ENCODE measurements at places on chromosomes 4 and X.

DNA sequence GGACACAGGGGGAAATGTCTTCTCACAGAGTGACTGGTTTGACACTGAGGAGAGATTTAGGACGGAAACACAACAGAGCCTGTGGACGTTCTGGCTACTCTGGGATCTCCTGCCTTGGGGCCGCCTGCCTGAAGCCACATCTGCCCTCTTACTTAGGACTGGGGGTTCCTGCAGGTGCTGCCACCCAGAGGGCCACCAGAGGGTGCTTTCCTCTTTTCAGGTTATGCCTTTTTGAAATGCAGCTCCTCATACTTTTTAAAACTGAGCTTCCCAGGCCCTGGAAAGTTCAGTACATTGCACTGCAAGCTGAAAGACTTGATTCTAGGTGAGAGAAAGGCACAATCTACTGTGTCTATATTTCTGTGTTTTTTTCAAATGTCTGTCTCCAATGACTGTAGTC lies 92.2 kb upstream of the PGRMC2 start:
- DNase-seq = no peak

GRCh38 chrX:23854945-23855344 lies 52.8 kb downstream of the APOO start:
- DNase-seq = no peak

GRCh38 chr4:155491336-155492120 lies 114.8 kb upstream of the MAP9 start:
- DNase-seq = no peak

- DNase-seq = no peak
Measured at GRCh38 chrX:44088510-44089144, 115.4 kb upstream of the NDP start.

DNA sequence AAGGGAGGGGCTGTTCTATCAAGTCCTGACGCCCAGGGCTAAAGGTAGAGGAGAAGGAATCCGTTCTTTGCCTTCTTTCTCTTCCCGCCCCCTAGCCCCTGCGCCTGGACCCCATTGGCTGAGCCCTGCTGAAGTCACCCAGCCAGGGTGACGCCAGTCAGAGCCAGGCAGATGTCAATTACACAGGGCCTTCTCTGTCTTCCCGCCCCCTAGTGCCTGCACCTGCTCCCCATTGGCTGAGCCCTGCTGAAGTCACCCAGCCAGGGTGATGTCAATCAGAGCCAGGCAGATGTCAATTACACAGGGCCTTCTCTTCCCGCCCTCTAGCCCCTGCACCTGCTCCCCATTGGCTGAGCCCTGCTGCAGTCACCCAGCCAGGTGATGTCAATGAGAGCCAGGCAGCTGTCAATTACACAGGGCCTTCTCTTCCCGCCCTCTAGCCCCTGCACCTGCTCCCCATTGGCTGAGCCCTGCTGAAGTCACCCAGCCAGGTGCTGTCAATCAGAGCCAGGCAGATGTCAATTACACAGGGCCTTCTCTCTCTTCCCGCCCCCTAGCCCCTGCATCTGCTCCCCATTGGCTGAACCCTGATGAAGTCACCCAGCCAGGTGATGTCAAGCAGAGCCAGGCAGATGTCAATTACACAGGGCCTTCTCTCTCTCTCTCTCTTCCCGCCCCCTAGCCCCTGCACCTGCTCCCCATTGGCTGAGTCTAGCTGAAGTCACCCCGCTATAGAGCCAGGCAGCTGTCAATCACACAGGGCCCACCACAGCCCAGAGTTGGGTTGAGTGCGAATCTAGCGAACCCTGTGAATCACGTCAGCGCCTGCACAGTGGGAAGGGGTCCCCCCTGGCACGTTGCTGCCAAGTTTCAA lies 46.4 kb downstream of the ASMT start:
- DNase-seq = peak; percentile 34

DNA sequence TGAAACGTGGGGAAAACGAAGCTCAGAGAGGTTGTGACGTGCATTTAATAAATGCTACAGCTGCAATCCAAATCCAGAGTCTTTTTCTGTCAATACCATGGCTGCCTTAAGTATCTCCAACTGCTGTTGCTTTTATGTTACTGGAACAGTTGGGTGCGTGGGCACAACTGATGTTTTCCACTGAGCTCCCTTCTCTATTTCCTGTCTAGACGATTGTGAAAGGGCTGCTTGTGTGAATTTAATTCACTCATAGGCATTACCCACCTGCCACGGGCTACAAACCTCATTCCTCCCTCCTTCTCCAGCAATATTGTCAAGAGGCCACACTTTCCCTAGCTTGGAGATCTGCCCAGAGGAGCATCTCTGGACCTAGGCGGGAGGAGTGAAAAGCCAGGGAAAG lies 526.0 kb downstream of the MID1IP1 start:
- DNase-seq = no peak

DNA sequence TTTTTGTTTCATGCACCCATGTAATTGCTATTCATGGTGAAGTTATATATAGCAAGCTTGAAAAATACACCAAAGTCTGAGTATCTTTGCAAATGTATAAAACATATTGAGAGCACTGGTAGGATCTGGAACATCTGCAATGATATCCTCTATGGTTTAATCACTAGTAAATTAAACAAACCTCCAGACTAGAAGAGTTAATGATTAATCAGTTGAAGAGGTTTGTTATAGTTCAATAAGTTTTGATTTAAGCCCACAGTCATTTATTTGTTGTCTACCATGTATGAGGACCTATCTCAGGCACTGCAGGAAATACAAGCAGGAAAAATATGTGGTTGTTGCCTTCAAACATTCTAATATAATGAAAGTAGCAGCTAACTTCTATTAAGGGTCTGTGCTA lies 16.5 kb downstream of the CYBB start:
- no peak for DNase-seq

DNA sequence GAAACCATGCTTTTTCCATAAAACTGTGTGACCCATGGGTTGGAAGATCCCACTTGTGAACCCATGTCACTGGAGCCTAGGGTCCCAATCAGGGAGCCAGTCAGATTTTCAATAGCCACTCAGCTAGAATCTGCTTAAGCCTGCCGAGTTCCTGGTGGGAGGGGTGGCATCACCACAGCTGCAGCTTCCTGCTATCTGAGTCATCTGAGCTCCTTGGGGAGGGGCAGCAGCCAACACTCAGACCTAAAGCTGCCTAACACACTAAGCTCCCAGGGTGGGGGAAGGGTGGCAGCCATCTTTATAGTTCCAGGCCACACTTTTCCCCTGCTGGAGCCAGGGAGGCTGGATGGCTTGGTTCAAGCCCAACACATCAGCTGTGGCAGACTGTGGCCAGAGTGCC lies 350.1 kb downstream of the C4orf33 start:
- no peak for DNase-seq
